ENCODE measurements at places on chromosomes 5 and 9.

DNA sequence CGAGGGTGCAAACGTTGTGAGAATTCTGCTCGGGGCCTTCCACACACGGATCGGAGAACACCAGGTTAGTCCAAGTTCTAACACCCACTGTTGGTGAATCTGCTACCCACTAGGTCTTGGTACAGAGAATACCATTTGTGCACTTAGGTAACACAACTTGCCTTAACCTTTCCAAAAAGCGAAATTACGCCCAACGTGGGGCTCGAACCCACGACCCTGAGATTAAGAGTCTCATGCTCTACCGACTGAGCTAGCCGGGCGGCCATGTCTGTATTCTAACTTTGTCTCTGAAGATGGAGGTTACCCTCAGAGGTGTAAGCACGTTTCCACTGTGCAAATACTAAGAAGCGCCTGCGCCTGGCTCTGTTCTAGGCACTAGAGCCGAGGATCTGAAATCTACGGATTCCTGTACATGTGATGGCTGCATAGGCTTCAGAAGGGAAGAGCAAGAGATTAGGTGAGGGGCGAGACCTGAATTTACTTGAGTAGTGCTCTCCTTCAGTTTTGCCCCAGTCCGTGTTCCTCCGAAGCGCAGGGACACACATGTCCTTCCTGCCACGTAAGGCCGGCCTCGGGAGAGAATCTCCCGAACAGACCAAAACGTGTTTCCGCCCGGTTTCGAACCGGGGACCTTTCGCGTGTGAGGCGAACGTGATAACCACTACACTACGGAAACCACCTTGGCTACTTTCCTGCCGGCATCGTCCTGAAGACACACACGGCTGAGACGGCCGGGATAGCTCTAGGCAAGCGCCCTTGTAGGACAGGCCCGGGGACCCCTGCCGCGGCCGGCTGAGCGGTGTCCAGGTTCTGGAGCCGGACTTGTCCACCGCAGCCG lies 1.1 kb upstream of the TRIM41 start:
- DNase-seq = peak; percentile 97

GRCh38 chr5:172633403-172633970 lies 7.6 kb upstream of the NEURL1B start:
- no peak for DNase-seq

- no peak for DNase-seq
Measured at GRCh38 chr9:129630967-129631673, 5.2 kb downstream of the NTMT1 start.

GRCh38 chr9:76817489-76817888 lies 53.3 kb downstream of the PCA3 start:
- DNase-seq = peak; percentile 4

- peak; percentile 46 for DNase-seq
Measured at GRCh38 chr9:5843794-5844471, 11.0 kb upstream of the ERMP1 start.

- DNase-seq = no peak
Measured at GRCh38 chr5:6084376-6084775, 294.0 kb downstream of the MED10 start.

- no peak for DNase-seq
Measured at GRCh38 chr9:114212826-114213225, 57.5 kb downstream of the COL27A1 start.

DNA sequence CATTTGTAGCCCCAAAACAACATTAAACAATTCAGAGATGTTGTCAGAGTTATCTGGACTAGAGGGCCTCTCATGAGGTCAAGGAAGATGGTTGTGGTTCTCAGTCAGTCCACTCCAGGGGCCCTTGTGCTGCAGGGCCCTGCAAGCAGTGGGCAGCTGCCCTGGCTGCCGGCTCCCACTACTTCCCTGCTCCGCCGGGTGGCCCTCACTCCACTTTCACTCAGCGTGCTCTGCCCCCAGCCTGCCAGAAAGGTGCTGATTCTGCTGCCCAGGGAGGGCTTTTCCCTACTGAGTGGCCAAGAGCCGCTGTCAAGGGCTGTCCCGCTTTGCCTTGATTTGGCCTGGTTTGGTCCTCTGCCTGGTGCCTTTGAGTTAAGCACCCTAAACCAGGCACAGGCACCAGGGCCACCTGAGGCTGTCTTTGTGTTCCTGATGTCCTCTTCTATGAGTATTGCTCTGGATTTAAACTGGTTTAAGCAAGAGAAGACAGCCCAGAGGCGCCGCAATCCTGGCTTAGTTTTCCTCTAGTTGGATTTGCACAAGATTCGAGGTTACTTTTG lies 117.2 kb downstream of the GADD45G start:
- no peak for DNase-seq

GRCh38 chr5:141519605-141520565 lies 31.0 kb downstream of the PCDHGC5 start:
- peak; percentile 37 for DNase-seq

GRCh38 chr5:156037151-156037909 lies 289.6 kb upstream of the SGCD start:
- no peak for DNase-seq

DNA sequence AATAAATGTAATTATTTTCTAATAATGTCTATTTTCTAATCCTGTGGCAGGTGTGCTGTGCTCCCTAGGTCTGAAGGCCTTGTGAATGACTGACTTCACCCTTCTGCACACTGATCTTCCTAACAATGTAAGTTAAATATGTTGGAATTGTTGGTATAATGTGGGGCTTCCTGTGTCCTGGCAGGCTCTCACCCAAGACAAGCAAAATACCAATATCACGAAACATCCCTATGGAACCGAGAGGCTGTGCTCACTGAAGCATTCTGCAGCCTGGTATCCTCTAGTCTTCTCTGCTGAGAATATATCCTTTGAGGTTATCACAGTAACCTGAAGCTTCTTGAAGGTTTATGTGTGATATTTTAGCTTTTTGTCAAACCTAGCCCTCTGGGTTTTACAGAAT lies 159.4 kb downstream of the GABRB2 start:
- DNase-seq = no peak

- no peak for DNase-seq
Measured at GRCh38 chr5:173718469-173718868, 102.0 kb upstream of the BOD1 start.

DNA sequence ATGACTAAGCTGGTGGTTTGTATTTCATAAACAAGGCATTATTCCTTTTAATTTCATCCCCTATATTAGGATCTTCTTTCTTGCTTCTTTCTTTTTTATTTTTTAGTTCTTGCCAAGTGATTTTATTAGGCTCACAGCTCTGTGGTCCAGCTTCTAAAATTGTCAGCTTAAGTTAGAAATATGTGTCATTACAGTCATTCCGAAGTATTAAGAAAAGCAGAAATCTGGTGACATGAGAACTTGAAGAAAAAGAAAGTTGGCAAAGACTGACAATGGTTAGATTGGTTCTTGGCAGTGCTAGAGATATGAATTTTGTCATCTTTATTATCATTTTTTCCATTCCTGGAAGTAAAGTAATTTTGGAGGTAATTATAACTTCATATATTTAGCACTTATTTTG lies 166.5 kb upstream of the PRR16 start:
- no peak for DNase-seq

- no peak for DNase-seq
Measured at GRCh38 chr5:135269199-135269598, 129.8 kb downstream of the MACROH2A1 start.

DNA sequence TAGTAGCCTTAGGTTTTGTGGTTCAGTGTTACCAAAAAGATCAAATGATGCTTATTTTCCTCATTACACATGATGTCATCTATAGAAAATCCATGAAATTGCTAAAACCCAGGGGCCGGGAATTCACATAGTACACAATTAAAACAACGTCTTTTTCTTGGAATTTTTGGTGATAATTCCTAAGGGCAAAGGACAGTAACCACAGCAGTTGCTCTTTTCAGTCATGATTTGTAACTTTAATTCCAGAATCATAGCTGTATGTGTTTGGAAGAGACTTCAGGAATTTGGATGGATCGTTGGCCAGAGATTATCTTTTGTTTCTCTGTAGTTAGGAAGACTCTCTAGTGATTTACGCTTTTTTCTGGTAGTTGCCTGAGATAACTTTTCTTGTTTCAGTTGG lies 748.7 kb downstream of the TLE4 start:
- DNase-seq = no peak

DNA sequence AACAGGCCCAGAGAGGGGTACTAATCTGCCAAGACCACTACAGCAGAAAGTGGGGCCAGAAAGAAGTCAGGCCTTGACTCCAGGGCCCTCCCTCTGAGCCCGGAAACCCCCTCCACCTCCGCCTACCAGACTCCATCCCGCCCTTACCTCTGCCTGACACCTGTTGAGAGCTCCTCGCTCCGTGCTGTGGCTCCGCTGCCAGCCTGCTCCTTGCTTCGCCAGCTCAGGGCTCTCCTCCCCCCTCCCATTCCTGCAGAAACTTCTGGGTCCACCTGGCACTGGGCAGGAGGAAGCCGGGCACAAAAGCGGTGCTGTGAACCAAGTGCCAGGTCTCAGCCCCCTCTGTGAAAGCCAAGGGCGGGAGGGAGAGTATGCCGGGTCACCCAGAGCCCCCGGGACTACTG lies 6.4 kb upstream of the ST6GALNAC6 start:
- DNase-seq = no peak

DNA sequence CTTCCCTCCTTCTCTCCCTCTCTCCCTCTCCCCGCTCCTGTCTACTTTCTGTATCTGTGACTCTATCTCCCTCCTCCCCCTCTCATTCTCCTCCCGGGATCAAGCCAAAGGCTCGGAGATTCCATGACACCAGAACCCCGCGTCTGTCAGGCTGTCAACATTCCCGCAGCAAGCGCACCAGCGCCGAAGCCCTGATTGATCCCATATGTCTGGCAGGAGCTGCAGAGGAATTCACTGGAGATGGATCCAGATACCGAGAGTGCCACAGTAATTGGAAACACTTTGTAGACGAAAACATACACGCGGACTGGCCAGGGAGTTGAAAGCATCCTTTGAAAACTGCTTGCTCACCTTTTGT lies 300 bp upstream of the SVEP1 start:
- DNase-seq = no peak

DNA sequence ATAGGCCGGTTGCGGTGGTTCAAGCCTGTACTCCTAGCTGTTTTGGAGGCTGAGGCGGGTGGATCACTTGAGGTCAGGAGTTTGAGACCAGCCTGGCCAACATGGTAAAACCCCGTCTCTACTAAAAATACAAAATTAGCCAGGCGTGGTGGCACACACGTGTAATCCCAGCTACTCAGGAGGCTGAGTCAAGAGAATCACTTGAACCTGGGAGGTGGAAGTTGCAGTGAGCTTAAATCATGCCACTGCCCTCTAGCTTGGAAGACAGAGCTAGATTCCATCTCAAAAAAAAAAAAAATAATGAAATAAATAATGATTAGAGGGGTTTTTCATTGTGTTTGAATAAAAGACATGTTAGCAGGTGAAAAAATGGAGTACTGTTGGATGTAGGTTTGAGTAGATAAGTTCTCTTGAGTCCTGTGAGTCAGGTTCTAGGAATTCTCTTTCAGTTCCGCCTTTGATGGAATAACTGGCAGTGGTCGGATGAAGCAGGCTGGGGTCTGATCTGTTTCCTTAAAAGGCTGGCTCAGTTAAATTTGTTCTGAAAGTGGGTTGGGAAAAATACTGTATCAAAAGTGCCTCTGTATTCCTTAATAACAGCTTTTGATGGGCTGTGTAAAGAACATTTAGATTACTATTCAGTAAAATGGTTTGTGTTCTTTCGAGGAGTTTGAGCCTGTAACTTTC lies 73.2 kb downstream of the AOPEP start:
- DNase-seq = peak; percentile 67

- peak; percentile 61 for DNase-seq
Measured at GRCh38 chr9:35481347-35481975, 8.4 kb upstream of the RUSC2 start.

DNA sequence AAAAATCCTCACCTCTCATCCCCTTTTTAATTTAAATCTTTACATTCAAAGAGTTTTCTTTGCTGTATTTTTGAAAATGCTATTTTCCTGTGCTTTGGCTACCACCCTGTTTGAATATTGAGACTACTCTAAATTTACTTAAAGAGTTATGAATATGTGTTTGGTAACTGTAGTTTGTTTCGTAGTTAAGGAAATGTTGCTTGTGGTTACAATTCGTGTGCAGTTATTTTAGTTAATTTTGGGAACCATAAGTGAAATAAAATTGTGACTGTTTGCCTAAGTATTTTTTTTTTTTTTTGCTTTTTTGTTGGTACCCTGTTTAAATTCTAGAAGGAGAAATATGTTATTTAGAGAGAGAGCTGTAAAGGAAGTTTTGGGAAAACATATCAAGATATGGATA lies 78.7 kb downstream of the XRCC4 start:
- DNase-seq = no peak

GRCh38 chr9:121500165-121500478 lies 478 bp upstream of the GGTA1 start:
- DNase-seq = no peak

DNA sequence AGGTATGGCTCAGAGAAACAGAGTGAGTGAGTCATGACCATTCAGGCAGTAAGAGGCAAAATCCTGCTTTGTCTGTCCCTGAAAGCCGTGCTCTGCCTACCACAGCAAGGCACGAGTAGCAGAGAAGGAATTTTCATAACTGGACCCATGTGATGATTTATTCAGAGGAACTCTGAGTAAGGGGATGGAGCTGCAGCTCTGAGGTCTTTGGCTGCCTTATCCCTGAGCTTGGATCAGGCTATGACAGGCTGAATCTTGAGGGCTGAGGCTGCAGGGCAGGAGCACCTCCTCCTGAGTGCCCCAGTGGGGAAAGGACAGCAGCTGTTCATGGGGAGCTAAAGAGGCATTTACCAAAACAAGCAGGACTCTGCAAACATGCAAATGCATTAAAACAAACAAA lies 183.4 kb downstream of the PAPPA start:
- peak; percentile 12 for DNase-seq

GRCh38 chr5:90548069-90548593 lies 10.5 kb upstream of the ADGRV1 start:
- peak; percentile 69 for DNase-seq

GRCh38 chr9:128415281-128415680 lies 5.4 kb upstream of the CERCAM start:
- DNase-seq = no peak

DNA sequence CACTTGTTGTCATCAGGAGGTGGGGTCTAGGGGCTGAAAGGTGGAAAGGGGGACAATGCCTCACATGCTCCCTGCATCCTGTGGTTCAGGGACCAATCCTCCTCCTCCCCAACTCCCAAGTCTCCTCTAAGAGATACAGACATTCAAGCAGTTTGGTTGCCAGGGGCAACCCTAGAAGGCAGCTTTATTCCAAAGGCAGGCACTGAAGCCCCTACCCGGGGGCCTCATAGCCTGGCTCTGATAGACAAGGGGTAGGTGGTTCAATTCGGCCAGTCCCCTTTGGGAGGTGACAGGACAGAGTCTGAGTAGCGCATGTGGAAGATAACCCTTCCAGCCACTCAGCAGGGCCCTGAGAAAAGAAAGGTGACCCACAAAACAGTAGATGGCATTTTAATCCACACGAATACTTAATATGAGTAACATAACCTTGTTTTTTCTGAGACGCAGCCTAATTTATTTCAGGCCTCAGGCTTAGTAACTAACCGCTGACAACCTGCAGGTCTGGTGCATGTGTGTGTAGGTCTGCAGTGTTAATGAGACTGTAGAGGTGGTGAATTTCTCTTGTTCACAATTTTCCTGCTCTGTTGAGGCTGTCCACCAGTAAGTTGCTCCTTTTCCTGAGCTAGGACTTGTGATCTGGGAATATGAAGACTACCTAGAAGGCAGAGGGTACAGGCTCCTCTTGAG lies 31.3 kb upstream of the HSPA9 start:
- no peak for DNase-seq

GRCh38 chr9:134071149-134071548 lies 3.3 kb upstream of the BRD3 start:
- no peak for DNase-seq

Measured in SW480 (cell line).